Stimulated activated effector memory CD8-positive, alpha-beta T cell treated with anti-CD3 and anti-CD28 coated beads, Interleukin-12 subunit alpha, Interleukin-12 subunit beta, amount 100 ng/mL, for 72 hours (primary cell): ENCODE measurements at places on chromosomes 4 and X.
A peak's percentile ranks its signal among the peaks of the same experiment; 100 is the strongest.

- no peak for DNase-seq
Observed at GRCh38 chr4:177444911-177445736, 2.9 kb upstream of the AGA start.

DNA sequence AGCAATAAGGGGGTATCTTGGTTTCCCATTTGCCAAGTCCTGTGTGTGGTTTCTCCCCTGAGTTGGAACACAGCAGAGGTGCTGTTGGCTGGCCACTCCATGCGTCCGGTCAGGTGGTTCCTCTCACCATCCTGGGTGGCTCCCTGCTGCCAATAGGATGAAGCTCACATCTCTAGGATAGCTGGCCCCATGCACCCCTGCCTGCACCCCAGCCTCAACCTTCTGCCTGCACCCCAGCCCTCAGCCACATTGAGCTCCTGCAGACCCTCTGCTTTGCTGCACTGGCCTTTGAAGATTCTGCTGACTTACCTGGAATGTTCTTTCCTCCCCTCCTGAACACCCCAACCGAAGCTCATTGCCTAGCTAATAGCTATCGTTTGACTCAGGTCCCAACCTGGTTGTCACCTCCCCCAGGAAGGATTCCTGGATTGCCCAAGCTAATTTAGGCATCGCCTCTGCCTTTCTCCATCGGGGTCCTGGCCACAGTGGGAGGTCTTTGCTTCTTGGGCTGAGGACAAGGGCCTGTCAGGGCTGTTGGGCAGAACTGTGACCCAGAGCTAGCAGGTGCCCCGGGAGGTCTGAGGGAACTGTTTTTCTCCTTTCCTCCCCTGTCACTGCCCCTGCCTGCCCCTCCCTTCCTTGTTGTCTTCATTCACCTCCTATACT lies 36.6 kb upstream of the GRPEL1 start:
- no peak for DNase-seq

- DNase-seq, result no peak
Observed at GRCh38 chr4:112510291-112511092, 5.5 kb downstream of the NEUROG2 start.

- DNase-seq, result peak; percentile 55
Observed at GRCh38 chr4:68175562-68176155, 46.0 kb upstream of the TMPRSS11F start.

DNA sequence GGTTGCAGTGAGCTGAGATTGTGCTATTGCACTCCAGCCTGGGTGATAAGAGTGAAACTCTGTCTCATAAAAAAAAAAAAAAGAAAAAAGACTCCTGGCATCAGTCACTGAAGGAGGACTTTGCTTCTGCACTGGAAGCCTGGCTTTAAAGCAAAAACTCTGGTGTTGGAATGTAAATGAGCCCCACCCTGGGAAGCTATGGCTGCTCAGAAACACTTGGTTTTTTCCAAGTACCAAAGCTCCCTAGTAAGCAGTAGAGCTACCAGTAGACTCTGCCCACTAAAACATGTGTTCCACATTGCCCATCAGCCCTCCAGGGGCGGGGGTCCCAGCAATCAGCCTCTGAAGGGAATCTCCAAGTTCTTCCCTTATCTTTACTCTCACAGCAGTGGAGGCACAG lies 154.4 kb downstream of the SHROOM3 start:
- DNase-seq, result no peak

- no peak for DNase-seq
Observed at GRCh38 chr4:73387552-73387951, 16.5 kb upstream of the ALB start.

DNA sequence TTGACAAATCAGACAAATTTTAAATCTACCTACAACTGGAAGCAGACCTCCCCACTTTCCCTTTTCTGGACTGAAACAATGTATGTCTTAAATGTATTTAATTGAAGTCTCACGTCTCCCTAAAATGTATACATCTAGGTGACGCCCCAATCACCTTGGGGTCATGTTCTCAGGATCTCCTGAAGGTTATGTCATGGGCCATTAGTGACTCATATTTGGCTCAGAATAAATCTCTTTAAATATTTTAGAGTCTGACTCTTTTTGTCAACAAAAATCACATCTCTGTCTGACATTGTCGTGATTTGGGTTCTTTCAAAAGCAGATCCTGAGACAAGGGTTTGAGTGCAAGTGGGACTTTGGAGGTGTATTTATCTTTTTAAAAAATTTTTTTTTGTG lies 26.2 kb upstream of the BOD1L1 start:
- no peak for DNase-seq

- no peak for DNase-seq
Observed at GRCh38 chr4:23973308-23973855, 83.5 kb upstream of the PPARGC1A start.

DNA sequence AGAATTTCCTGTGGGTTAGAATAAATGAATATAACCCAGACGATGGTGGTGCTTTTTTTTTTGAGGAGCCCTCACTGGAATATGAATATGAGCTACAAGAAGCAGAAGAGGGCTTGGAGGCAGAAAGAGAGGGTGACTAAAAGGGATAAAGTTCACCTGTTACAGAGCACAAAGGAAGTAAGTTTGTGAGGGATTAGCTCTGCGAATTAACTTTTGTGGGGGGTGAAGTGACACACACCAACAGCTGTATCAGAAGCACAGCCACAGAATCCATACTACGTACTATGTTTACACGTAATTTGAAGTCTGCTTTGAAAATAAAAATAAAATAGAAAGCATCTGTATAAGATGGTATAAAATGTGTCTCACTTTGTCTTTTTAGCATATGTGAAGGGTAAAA lies 963.6 kb upstream of the DIAPH2 start:
- no peak for DNase-seq

GRCh38 chr4:154939851-154940250 lies 158.8 kb downstream of the RBM46 start:
- no peak for DNase-seq

DNA sequence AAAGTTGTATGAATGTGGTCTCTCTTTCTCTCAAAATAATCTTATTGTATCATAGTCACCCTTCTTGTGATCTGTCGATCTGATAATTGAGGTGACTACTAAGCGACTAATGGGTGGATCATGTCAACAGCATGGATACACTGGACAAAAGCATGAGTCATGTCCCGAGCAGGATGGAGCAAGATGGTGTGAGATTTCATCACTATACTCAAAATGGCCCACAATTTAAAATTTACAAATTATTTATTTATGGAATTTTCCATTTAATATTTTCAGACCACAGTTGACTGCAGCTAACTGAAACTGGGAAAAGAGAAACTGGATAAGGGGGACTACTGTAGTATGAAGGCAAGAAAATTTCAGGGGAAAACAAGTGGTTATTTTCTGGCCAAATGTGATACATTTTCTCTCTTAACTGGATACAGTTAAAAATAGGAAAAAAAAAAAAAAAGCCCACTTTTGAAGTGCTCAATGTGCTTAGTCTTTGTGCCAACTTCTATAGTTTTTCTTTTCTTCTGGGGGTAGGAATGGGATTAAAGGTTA lies 25.3 kb downstream of the FAM241A start:
- DNase-seq, result no peak

GRCh38 chr4:105840426-105841174 lies 54.7 kb upstream of the NPNT start:
- DNase-seq, result no peak

DNA sequence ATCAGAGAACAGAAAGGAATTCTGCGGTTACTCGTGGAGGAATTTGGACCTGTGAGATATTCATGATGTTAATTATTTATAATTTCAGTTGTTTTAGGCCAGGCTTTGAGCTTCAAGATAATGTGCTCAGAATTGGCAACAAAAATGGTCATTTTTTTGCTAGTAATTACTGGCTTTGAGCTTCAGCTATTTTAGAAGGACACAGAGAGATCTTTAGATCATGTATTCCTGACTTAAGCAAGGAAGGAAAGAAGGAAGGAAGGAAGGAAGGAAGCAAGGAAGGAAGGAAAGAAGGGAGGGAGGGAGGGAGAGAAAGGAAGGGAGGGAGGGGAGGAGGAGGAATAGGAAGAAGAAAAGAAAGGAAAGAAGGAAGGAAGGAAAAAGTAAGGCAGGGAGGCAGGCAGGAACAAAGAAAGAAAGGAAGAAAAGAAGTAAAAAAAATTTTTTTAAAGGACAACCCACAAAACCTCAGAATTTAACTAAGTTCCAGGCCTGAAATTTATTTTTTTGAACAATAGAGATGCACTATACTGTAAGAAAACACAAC lies 277.9 kb upstream of the KLF3 start:
- no peak for DNase-seq
